ENCODE measurements at places on chromosomes 2 and 18. TPM values are rescaled to one million over a fixed set of nuclear protein-coding genes. Genes with fewer than 3 reads are reported as not detected.

NT5DC4 gene
- not detected for total RNA-seq

CEP76 gene
- 36.3 TPM for total RNA-seq

GNAL gene
- total RNA-seq: 0.16 TPM

RTP5 gene
- not detected for total RNA-seq

CRYGD gene
- total RNA-seq: not detected

FAP gene
- total RNA-seq: 150 TPM

FEV gene
- not detected for total RNA-seq

FBXO36 gene
- 1.6 TPM for total RNA-seq

ARL4C gene
- 33.7 TPM for total RNA-seq

ASXL3 gene
- total RNA-seq: not detected

CPS1 gene
- total RNA-seq: 35.7 TPM

FLACC1 gene
- total RNA-seq: 1.2 TPM

IGFBP2 gene
- total RNA-seq: 10.6 TPM

PLEK gene
- under 0.01 TPM for total RNA-seq

LMAN2L gene
- total RNA-seq: 12.2 TPM

TMEM200C gene
- 0.33 TPM for total RNA-seq

SULT1C4 gene
- 0.33 TPM for total RNA-seq

MAP3K19 gene
- total RNA-seq: not detected

DLGAP1 gene
- total RNA-seq: 1.4 TPM

INPP5D gene
- 0.98 TPM for total RNA-seq

IL37 gene
- total RNA-seq: not detected

SIX3 gene
- not detected for total RNA-seq

IL36A gene
- total RNA-seq: 2.0 TPM

AP1S3 gene
- total RNA-seq: 16.8 TPM

PSMD1 gene
- 146 TPM for total RNA-seq

STON1 gene
- total RNA-seq: 24.6 TPM

FBLN7 gene
- total RNA-seq: 3.2 TPM

LDAH gene
- total RNA-seq: 7.4 TPM

GBX2 gene
- 0.25 TPM for total RNA-seq

LTBP1 gene
- 947 TPM for total RNA-seq

CDCA7 gene
- 6.2 TPM for total RNA-seq

Measured in fibroblast of the aortic adventitia (primary cell).